Neuronal stem cell (in vitro differentiated cells): ENCODE measurements at places on chromosomes 3 and 15.

GRCh38 chr3:28232659-28233058 is 8.8 kb upstream of the CMC1 start:
- DNase-seq, result no peak

GRCh38 chr3:126930936-126931600 is 51.8 kb upstream of the PLXNA1 start:
- no peak for DNase-seq

GRCh38 chr3:115577000-115577399 is 46.3 kb upstream of the GAP43 start:
- DNase-seq, result no peak

GRCh38 chr15:78047761-78048627 is 29.5 kb downstream of the TBC1D2B start:
- no peak for DNase-seq

DNA sequence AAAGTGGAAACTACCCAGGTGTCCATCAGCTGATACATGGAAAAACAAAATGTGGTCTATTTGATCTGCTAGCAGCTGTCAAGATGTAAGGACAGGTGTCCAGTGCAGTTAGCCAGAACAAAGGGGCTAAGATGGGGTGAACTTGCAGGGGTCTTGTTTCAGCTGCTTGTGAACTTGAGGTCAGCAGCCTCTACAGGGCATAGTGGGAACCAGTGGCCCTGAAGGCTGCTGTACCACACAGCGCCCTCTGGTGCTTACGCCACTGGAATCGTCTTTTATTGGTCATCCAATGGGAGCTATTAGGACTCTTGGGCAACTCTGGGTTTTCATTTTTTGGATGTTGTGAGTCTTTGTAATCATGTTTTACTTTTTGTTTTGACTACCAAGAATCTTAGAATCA is 62.2 kb upstream of the CTSH start:
- DNase-seq, result peak; percentile 33

GRCh38 chr3:113454630-113455029 is 13.3 kb upstream of the CFAP44 start:
- DNase-seq, result no peak

- no peak for DNase-seq
These were observed 61.2 kb upstream of the TNFAIP8L3 start for GRCh38 chr15:51155891-51156290.

- DNase-seq, result no peak
These were observed 116.5 kb downstream of the LPP start for GRCh38 chr3:188270423-188270972.

- no peak for DNase-seq
These were observed 4.9 kb downstream of the ZBTB38 start for GRCh38 chr3:141373232-141373631.

GRCh38 chr15:60803059-60803458 is 324.1 kb upstream of the ICE2 start:
- no peak for DNase-seq

GRCh38 chr3:13235897-13236296 is 162.7 kb upstream of the IQSEC1 start:
- no peak for DNase-seq

GRCh38 chr15:75921732-75922703 is 18.3 kb downstream of the FBXO22 start:
- DNase-seq, result no peak

GRCh38 chr3:134086616-134087015 is 56.9 kb upstream of the SLCO2A1 start:
- DNase-seq, result no peak

DNA sequence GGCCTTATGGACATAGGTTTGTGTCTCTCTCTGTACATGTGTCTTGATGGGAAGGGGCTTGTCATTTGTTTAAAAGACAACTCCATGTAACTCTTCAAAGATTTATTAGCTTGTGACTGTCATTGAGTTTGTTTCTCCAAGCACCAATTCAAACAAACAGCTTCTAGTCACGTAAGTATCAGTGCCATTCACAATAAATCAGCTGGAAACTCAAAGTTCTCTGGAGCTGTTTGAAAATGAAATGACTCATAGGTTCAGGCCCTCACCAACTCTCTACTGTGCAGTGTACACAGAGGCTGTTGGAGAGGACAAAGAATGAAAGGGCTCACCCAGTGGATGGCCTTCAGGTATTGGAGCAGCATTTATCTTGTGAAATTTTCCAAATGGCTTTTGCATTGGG is 476.3 kb downstream of the AGBL1 start:
- DNase-seq, result no peak

- peak; percentile 72 for DNase-seq
These were observed 81.9 kb upstream of the PLXND1 start for GRCh38 chr3:129688271-129688895.

- DNase-seq, result peak; percentile 88
These were observed at the start of gene EFCAB12 for GRCh38 chr3:129428376-129429079. TSS of gene EFCAB12 (minus strand) at chr3:129428636. CDS start at chr3:129428488, 148 bp downstream.

GRCh38 chr3:192887701-192888100 is 30.0 kb downstream of the MB21D2 start:
- DNase-seq, result no peak
